ENCODE measurements at places on chromosomes 2 and 18.

DNA sequence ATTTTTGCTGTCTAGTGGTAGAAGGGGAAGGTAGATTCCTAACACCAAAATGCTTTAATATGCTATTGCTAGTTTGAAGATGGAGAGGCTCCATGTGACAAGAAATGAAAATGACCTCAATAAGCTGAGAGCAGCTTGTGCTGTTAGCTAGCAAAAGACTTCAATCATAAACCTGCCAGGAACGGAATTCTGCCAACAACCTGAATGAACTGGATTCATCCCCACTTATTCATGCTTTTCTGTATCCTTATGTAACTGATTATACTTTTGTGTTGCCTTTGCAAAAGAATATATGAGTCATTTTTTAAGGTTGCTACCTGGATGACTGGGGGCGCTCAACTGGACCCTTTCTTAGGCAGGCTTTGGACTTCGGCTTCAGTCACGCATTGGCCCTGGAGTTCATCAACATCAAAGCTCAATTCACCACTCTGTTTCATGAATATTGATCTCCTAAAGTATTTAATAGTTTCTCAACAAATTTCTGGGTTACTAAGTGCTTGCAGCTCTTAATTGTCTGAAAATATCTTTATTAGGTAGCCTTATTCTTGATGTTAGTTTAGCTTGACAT, 97.5 kb upstream of the KCNJ3 start:
- no peak for DNase-seq

DNA sequence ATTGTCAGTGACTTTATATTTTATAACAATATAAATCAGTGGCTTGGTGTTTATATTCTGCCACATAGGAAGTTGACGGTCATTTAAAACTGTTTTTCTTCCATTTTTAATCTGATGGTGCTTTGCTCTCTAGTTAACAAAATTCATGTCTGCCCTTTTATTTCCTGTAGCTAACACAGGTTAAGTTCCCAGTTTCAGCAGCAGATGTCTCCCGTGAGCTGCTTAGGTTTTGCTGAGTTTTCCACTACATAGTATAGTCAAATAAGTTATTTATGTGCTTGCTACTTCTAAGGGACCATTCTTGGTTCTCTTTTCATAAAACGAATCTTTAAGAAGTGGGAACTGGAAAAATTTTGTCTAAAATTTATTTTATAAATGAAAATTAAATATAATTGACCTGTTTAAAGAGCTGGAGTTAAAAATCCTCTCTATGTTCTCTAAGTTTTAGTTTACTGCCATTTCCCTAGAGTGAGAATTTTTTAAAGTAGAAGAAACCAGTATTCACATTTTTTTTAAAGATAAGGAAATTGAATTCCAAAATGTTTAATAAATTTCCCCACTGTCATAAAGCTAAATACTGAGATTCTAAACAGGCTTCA, 20.6 kb downstream of the HTR2B start:
- DNase-seq = no peak

GRCh38 chr18:75365837-75366236, 61.7 kb downstream of the SMIM21 start:
- DNase-seq = no peak

DNA sequence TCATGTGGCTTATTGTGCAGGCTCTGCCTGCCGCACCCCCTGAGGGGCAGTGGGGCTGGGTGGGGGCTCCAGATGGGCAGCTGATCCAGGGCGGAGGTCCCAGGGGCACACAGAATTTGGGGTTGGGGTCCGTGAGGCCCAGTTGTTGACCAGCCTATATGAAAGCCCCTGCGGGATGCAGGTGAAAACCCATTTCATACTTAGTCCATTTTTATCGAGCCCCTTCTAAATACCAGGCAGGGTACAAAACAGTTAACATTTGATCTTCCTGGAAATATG, 30.6 kb downstream of the MYO7B start:
- DNase-seq = no peak

GRCh38 chr2:20196053-20196656, 28.8 kb downstream of the SDC1 start:
- DNase-seq = no peak

- DNase-seq = no peak
Observed at GRCh38 chr2:43174368-43174916, 52.0 kb downstream of the ZFP36L2 start.

DNA sequence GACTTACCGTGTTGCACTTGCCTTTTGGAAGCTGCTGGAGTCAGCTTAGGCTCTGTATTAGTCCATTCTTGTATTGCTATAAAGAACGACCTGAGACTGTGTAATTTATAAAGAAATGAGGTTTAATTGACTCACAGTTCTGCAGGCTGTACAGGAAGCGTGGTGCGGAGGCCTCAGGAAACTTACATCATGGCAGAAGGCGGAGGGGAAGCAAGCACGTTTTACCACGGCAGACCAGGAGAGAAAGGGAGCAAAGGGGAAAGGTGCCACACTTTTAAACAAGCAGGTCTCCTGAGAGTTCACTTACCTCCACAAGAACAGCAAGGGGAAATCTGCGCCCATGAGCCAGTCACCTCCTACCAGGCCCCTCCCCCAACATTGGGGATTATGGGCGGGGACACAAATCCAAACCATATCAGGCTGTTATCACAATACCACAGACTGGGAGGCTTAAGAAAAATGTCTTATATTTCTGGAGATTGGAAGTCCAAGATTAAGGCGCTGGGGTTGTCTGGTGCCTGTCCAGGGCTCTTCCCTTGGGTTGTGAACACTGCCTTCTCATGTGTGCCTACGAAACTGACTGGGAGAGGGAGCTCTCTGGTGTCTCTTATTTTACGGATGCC, 3.6 kb upstream of the D2HGDH start:
- DNase-seq = no peak

DNA sequence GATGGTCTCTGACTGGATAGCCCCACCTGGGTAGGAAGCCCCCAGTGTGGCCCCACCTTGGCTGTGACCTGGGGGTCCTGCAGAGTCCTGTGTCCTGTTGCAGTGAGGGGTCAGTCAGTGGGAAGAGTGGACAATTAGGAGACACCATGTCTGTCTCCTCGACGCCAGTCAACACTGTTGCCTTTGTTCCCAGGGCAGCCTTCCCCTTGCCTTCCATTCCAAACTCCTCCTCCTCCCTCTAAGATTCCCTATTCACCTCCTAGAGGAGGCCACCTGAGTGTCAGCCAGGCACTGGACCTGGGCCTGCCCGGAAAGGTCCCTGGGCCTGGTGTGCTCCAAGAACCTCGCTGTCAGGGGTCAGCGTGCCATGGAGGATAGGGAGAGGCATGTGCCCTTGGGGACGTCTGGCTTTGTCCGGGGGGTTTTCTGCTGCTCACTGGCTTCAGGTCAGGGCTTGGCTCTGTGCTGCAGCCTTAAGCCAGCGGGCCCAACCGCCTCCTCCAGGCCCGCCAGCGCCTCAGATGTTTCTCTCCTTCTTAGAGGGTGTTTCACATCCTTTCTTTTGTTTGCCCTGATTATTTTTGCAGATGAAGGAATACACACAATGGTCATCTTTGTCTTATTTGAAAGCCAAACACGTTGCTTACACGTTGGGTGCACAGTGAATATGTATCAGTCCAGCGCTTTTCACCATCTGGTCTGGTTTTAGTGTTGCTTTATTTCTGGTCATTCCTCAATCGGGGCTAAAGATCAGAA, 68.9 kb downstream of the HPCAL1 start:
- DNase-seq = no peak

GRCh38 chr2:240574386-240575100, 6.3 kb downstream of the RNPEPL1 start:
- no peak for DNase-seq

GRCh38 chr18:49094136-49094535, 143.4 kb upstream of the SMAD7 start:
- DNase-seq = no peak

DNA sequence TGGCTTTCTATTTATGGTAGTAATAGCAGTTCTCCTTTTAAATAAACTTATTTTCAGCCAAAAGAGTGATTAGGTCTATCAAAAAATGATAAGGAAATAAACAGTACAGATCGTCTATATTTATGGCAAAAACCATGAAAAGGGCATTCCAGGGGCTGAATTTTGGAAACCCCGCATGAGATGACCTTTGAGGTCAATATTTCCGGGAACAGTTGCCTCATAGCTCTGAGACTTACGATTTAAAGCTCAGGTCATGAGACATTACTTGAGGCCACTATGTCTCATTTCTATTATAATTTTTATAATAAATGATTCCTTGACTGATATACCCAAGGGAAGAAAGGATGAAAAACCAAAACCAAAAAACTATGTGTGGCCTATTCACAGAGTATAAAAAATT, 101.1 kb downstream of the LDLRAD4 start:
- no peak for DNase-seq

DNA sequence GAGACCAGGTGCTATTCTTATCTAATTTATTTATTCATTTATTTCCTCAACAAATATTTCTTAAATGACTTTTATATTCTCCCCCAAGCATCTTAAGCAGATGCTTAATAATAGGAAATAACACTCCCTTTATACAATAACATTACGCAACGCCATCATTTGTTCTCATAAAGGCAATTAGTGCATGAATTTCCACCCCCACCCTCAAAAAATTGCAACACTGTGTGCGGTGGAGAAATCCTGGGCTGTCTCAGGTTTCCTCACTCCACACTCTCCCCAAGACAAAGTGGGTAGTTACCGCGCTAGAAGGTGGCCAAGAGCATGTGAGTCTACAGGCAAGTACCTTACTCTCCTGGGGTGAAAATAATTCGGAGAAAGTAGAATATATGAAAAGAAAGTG, 37.0 kb upstream of the CTDP1 start:
- no peak for DNase-seq

- DNase-seq = no peak
Observed at GRCh38 chr2:129744141-129744540, 235.3 kb upstream of the RAB6C start.

Measured in NCI-H2171 (cell line).